ENCODE measurements at places on chromosomes 2 and 18.

DNA sequence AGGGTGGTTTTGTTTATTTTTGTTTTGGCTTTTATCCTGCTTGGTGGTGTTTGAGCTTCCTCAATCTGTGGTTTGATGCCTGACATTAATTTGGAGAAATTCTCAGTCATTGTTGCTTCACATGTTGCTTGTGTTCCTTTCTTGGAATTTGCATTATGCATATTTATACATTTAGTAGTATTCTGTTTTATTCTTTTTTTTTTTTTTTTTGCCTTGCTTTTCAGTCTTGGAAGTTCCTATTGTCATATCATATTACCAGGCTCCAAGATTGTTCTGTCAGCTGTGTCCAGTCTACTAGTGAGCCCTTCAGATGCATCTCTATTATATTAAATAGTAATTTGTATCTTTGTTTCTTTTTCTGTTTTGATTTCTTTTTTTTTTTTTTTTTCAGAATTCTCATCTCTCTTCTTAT lies 77.0 kb downstream of the EPC2 start:
- peak; percentile 42 for DNase-seq

- no peak for DNase-seq
These were observed 10.3 kb upstream of the PDK1 start for GRCh38 chr2:172545408-172546075.

DNA sequence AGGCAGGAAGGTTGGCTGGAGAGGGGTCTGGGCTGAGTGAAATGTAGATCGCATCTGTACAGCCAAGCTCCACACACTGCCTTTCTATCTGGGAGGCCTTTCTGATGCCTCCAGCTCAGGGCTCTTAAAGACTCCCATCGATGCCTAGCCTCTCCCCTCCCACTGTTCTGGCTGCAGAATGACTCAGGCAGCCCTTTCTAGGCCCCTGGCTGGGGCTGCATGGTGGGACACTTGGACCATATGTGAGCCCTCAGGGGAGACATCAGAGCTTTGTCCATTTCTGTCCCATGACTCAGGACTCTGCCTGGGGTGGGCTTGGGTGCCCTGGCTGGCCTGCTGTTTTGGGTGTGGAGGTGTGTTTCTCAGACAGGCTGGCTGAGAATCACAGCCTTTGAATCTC lies 101.3 kb downstream of the CELF4 start:
- no peak for DNase-seq

DNA sequence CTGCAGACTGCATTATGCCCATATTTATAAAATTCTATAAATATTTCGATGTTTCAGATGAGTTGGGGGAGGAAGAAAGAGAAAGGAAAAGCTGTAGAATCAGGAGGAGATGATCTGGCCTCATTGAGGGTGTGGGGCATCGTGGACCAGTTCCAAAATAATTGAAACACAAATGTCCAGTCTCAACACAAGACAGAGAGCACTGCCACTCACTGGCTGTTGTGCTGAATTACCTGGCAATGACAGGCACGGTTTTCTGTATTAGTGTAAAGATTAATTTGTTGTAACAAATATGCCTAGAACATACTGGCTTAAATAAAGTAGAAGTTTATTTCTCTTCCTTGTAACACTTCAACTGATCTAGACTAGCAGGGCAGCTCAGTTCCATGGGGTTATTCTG lies 24.1 kb downstream of the POLE4 start:
- DNase-seq, result no peak

DNA sequence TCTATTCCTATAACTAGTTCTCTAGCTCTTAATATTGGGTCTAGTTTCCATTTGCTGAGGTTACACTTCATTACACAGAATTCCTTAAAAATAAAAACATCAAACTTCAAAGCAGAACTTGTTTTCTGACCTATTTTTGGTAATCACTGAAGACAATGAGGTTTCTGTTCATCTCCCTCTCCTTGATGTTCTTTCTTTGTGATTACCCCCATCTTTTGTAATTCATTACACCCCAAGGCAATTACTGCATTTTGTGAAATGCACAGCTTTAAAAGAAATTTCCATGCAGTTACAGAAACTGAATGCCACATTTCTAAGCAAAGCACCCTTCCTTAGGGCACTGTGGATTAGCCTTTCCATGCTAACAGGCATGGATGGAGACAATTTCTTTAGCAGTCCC lies 363.2 kb upstream of the RND3 start:
- DNase-seq, result no peak

GRCh38 chr2:200839513-200839912 lies 24.9 kb downstream of the CLK1 start:
- no peak for DNase-seq

- no peak for DNase-seq
These were observed 68.3 kb downstream of the TET3 start for GRCh38 chr2:74052732-74053710.

- DNase-seq, result no peak
These were observed 19.4 kb upstream of the SP5 start for GRCh38 chr2:170695521-170696410.

- no peak for DNase-seq
These were observed 17.5 kb downstream of the ACAA2 start for GRCh38 chr18:49795612-49796552.

DNA sequence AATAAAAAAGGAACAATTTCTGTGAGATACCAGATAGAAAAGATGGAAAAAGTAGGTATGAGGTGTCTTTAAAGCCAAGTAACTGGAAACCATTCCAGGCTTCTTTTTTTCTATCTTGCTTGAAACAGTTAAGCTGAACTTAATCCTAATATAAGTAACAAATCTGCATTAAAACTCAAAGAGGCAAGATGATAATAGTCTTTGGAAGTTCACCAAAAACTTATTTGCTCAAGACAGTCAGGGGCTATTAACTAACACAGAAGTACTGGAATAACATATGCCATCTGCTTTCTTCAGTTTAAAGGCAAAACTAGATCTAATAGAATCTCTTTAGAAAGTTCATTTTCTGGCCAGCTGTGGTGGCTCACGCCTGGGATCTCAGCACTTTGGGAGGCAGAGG lies 18.8 kb downstream of the PDIA6 start:
- no peak for DNase-seq

GRCh38 chr2:151481744-151482143 lies 72.0 kb downstream of the RIF1 start:
- no peak for DNase-seq

DNA sequence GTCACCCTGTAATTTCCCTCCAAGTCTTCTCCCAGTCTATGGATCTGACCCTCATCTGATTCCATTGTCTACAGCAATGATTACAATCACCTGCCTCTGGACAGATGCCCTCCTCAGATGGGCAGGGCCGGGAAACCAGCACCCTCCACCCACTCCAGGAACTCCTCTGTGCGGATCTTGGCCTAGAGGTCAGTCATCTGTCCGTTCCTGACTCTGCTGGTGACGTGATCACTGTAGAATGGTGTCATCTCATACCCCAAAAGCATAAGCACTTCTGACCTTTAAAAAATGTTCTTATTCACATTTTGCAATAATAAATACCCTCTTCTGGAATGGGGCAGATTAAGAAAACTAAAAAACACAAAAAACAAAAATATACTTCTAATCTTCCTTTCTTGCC lies 29.5 kb upstream of the BZW1 start:
- DNase-seq, result no peak

DNA sequence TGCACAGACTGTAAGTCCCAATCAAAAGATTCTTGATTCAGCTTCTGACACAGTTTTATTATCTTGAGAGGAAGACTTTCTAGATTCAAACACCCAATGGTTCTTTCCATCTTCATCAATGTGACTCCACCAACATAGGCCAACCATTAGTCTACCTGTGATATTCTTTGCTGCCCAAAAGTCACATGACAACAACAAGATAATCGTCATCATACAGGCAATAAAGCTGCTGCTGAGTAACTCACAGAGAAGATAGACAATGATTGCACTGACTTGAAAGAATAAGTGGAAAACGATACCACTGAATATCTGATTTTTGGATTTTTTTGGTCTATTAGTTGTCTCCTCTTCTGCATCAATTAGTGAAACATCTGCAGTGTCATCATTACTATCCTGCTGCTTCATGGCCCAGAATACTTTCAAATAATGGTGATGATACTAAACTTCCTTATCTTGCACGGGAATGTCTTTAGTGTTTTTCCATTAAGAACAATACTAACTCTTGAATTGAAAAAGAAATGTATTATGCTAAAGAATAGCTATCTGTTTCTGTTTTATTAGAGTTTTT lies 19.5 kb downstream of the M1AP start:
- no peak for DNase-seq

GRCh38 chr2:161423421-161424393 lies 7.6 kb downstream of the TBR1 start:
- DNase-seq, result no peak

- no peak for DNase-seq
These were observed 19.8 kb upstream of the TCF4 start for GRCh38 chr18:55607773-55608172.

DNA sequence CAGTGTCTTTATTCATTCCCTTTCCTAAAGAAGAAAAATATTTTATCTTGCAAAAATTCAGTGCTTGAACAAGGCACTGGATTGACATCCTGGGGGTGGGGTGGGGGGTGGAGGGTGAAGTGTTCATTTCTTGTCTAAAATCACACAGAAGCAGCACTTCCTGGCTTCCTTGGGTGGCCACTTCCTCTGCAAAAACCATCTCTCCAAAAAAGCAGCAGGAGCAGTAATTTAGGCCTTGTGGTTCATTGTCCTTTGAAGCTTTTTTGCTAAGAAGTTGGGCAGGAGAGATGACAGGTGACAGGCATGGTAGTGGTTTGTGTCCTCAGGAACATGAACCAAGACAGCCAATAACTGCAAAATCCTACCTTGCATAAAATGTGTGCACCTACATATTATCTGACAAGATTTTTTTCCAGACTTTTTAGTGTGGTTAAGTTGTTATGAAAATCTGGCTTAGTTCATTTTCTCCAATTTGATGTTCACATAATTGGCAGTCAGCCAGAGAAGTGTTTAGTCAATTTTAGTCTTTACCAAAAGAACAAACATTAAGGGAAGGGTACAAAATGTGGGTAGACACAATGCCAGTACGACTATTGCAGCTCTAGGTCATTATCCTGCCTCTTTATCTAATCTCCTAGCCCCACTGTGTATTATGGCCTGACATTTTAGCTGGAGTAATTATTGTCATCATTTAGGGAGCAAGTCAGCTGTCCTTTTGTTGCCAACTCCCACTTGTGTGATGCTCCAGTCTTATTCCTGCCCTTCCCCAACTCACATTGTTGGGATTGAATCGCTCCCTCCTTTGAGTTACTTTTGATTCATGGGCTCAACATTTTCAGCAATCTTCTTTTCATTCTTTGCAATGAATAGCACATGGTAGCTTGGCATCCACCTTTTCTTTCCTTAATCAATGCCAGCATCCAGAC lies 177.2 kb downstream of the MYO3B start:
- no peak for DNase-seq

GRCh38 chr2:119019521-119019920 lies 77.5 kb downstream of the MARCO start:
- no peak for DNase-seq

DNA sequence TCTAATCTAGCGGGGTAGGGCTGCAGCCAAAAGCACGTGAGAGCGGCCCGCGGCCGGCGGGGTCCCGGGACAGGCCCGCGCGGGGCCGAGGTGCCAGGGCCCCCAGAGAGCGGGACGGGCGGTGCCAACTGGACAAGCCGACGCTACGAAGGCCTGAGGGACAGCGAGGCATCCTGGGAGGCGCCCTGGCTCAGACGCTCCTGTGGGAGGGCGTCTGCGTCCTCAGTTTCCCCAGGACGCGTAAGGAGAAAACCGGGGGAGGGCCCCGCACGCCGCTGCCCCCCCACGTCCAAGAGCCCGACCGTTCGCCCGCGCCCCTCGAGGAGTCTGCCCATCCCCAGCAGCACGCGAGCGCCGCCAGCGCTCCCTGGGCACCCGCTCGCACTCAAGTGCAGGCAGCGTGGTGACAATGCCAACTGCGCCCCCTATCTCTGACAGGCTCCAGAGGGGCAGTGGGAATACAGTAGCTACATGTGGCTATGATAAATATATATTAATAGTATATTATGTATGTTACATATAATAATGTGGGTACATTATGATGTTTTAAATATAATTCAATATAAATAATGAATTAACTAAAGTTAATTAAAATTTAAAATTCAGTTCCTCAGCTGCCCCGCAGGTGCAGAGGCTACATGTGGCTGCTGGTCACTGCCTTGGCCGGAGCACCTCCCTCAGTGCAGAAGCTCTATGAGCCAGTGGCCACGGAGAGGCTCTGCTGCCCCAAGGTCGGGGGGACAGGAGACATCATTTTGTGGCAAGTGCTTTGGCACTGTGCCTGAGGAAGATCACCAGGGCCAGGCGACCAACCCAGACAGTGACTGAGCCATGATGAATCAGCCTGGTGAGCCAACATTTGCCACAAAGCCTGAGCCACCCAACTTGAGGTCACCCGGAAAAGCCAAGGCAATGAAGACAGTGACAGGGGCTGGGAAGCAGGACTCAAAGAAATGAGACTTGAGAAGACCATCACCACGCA lies 5.5 kb upstream of the SFT2D3 start:
- peak; percentile 59 for DNase-seq

DNA sequence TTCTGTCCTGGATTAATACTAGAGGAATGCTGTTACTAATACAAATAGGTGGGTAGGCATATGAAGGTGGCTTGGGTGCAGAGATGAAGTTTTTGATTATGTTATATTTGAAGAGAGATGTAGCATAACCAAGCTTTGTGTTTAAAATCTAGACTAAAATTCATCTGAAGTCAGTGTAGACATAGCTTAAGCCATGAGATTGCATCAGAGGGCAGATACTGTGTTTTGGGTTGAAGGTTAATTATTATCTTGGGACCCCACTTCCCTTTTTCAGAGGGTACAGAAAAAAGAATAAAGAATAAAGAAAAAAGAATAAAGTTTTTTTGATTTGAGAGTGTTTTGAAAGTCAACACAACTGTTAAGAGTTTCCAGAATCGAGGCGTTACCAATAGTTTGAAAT lies 13.0 kb downstream of the PPM1B start:
- no peak for DNase-seq

DNA sequence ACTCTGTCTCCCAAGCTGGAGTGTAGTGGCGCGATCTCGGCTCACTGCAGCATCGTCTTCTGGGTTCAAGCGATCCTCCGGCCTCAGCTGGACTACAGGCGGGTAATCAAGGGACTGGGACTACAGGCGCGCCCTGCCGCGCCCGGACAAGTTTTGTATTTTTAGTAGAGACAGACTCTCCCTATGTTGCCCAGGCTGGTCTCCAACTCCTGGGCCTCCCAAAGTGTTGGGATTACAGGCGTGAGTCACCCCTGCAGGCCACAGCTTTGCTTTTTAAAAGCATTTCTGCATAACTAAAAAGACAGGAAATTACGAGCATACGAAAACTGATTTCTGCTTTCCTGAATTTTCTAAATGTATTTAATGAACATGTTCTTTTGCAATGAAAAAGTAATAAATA lies 916 bp upstream of the OSBPL1A start:
- DNase-seq, result peak; percentile 48

GRCh38 chr2:134900151-134900550 lies 18.5 kb upstream of the CCNT2 start:
- peak; percentile 53 for DNase-seq

- peak; percentile 79 for DNase-seq
These were observed at the start of gene CNRIP1 for GRCh38 chr2:68319398-68320117. TSS of gene CNRIP1 (minus strand) at chr2:68319949. CDS start at chr2:68319400, 549 bp downstream.

- DNase-seq, result no peak
These were observed 43.7 kb downstream of the FIGN start for GRCh38 chr2:163692081-163692480.

GRCh38 chr2:72603481-72603880 lies 222.4 kb downstream of the EXOC6B start:
- DNase-seq, result peak; percentile 11
